ENCODE measurements at places on chromosomes 5 and 9.

DNA sequence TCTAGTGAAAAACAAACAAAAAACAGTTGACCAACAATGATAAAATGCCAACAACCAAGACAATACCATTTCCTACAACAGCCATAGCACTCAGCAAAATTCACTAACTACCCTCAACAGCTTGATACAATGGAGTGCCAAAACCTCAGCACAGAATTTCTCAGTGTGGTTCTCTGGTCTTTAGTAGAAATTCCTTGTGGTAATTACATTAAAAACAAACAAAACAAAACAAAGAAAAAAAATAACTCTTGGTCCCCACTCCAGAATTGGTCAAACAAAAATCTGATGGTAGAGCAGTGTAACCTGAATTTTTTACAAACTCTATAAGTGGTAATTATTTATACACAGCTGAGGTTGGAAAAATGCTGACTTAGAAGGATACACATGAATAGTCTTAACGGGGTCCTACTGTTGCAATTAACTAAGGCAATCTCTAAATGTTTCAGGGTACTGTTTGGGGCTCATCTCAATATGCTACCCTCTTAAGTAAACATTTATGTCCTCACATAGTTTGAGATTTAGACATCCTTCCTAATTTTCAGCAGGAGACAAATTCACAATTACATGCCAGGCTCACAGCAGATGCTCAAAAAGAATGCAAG, 13.8 kb downstream of the CSNK1A1 start:
- DNase-seq = no peak

- DNase-seq = no peak
These were observed 136.5 kb downstream of the CCDC192 start for GRCh38 chr5:127839496-127840197.

GRCh38 chr9:90848866-90849265, 47.2 kb downstream of the SYK start:
- DNase-seq = no peak

DNA sequence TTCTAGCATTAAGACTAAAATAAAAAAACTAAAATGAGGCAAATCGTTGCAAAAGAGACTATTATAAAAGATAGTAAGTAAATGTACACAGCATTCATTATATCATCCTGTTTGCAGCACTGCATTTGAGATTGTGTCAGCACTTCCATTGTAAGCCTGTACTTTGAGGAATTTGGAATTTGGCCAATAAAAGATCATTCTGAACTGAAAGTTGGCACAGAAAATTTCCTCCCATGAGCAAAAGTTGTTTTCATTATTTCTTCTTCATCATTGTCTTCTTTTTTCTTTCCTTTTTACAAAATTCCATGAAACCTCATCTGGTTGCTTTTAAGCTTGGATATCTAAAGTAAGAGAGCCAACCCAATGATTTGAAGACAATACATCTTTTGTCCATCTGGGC, 199.3 kb upstream of the ADAMTSL1 start:
- no peak for DNase-seq

- DNase-seq = no peak
These were observed 44.1 kb upstream of the EQTN start for GRCh38 chr9:27340961-27341511.

- DNase-seq = no peak
These were observed 14.3 kb downstream of the ZBTB34 start for GRCh38 chr9:126874546-126875314.

DNA sequence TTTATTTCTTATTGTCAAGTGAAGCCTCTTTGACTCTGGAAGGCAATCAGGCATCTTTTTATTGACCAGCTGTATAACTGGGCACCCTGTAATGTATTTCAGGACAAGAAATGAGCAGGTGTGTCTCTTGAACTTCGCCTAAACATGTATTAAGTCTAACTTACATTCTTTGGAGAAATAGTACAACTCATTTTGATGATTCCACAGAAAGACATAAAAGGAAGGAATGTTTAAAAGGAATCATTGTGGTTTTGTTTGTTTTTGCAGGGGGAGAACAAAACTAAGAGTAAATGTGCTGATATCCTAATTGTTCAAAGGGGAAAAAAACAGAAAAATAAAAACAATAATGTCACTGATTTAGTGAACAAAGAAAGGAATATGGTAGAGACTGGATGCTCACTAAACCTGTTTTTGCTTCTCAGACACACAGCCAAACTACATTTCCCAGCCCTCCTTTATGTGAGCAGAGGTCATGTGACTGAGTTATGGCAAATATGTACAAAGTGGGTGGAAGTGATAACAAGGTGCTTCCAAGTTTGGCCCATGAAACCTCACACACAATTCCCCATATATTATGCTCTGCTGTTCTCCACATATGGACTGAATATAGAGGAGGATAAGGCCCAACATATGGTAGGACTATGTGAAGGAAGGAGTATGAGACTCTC, 150.6 kb upstream of the ACOT12 start:
- no peak for DNase-seq

DNA sequence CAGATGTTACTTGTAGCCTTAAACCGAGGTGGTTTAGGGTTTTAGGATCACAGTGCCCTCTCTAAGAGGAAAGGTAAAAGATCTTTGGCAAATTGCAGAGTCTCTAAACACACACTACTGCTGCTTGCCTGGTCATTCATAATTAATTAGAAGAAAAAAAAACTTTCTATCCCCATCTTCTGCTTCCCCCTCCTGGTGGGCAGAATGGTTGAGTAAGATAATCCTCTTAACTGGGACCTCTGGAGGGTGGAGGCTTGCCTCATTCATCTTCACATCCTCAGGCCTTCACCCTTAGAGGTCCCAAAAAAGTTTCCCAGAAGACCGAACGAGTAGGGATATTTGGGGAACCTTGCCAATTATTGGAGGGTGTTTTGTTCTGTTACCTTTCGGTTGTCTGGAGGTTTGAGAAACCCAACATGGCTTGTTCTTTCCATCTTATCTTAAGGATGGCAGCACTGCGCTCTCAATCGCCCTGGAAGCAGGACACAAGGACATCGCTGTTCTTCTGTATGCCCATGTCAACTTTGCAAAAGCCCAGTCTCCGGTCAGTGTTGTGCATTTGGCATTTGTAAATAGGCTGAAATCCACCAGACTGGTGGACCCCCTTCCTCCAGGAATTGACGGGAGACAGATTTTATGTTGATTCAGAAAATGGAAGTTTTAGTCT, 97.3 kb upstream of the DMRT1 start:
- DNase-seq = no peak

Measured in endothelial cell (in vitro differentiated cells).